ENCODE measurements at places on chromosomes 1 and 21.

DNA sequence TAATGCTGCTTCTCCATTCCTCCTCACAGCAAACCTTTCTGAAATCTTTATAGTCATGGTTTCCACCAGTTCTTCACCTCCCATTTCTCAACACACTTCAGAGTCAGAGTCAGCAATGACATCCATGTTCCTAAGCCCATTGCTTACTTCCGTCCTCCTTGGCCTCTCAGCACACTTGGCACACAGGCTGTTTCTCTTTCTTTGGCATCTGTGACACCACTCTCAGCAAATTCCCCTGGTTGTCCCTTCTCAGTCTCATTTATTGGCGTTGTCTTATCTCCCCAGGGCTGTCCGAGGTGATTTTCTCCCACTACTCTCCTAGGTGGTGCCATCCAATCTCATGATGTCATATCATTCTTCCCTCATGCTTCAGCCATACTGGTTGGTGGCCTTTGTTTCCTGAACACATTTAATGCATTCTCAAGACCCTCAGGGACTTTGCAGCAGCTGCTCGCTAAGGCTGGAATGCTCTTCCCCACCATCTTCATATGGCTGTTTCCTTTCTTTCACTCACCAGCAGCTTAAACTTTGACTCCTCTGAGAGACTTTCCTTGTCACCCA, 3.3 kb upstream of the LGALS8 start:
- DNase-seq: no peak

DNA sequence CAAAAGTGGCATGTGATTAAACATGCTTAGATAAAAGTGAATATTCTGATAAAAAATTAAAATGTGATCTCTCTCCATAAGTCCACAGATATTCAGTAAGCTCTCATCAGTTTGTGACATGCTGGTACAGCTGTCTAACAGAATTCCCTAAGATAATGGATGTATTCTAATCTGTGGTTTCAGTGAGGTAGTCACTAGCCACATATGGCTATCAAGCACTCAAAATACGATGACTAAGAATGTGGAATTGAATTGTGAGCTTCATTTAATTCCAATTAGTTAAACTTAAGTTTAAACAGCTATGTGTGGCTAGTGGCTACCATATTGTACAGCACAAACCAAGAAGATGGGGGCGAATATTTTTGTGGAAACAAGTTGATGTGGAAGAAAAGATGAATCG, 4.1 kb upstream of the REG4 start:
- DNase-seq: no peak

GRCh38 chr1:245432228-245432875, 277.6 kb downstream of the KIF26B start:
- no peak for DNase-seq

DNA sequence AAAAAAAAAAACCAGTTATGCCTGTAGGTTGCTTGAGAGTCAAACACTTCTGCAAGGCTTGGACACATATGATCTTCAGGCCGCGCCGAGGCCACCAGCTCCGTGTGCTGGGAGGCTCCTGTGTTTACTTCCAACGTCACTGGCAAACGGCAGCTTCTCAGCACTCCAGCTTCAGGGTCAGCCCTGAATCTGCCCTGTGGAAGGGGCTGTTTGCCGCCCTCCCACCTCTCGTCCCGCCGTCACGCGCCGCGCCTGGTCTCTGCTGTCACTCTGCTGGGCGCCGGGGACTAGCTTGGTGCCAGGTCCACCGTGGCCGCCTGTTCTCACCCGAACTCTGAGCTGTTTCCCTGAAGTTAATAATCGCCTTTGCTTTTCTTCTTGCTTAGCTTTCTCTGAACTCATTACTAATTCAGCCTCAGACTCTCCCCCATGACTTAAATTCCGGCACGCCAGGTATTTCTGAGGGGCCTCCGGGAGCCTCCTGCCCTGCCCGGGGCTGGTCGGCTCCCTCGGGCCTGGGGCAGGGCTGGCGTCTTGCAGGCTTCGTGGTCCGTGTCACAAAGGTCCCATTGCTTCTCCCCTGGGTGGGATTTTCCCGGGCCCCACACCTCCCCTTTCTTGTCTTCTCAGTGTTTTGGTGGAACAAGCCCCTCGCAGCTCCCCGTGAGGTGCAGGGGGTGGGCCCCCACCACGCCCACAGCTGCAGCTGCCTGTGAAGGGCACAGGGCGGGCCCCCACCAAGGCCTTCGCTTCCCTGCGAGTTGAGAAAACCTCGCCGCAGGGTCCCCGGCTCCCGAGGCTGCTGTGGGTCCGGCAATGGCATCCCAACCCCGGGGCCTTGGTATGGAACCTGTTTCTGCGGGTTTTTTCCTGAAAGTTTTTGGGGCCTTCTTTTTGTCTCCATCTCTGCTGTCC, 14.6 kb upstream of the C1orf159 start:
- no peak for DNase-seq

GRCh38 chr1:152495066-152495675, 15.4 kb upstream of the LCE5A start:
- DNase-seq: no peak

DNA sequence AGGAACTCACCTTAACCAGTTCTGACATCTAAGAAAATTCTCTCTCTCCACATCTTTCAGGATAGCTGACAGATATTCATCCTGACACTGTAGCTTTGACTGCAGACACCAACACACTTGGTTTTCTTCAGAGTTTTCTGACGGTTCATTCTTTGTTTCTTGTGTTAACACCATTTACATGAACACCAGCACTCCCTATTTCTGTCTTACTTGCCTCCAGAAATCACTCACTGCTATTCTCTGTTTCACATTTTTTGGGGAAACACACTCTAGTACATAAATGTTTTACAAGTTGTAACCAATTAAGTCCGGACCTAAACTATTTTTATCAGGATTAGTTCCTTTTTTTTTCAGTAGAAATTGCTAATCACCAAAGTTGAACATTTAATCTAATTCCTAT, 15.4 kb downstream of the FLVCR1 start:
- no peak for DNase-seq

DNA sequence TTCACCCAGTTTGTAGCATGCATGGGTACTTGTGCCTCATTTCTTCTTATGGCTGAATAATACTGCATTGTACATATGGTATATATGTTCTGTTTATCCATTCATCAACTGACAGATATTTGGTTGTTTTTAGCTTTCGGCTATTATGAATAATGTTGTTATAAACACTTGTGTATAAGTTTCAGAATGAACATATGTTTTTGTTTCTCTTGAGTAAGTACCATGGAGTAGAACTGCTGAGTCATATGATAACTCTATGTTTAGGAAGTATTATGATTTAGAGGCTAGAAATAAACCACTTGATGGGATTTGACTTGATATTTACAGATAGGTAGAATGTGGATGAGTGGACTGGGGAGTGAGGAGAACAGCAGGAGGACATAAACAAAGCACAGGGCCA, 48.6 kb downstream of the WNT2B start:
- DNase-seq: no peak

- DNase-seq: no peak
Measured at GRCh38 chr1:55320891-55321290, 105.7 kb upstream of the USP24 start.

DNA sequence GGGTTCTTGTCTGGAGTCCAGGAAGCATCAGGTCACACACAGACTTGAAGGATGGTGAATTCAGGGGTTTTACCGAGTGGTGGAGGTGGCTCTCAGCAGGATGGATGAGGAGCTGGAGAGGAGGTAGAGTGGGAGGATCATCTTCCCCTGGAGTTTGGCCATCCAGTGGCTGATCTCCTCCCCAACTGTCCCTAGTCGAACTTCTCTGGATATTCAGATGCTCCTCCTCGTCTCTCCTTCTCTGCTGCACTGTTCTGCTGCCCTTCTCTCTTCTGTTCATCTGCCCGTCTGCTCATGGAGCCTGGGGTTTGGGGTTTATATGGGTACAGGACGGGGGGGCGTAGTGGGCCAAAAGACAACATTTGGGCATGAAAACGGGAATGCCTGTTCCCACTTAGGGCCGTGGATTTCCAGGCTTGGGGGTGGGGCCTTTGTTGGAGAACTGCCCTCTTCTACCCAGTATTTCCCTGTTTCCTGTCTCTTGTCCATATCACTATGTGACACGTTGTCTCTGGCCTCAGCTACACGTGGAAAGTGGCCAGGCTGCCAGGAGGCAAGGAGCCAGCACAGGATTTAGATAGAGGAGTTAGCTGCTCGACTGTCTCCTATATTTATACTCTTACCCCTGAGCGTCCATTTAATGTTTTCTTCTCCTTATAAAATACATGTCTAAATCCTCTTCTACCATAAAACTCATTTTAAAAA, 76.7 kb downstream of the SIPA1L2 start:
- no peak for DNase-seq

- no peak for DNase-seq
Measured at GRCh38 chr1:183588827-183589226, 1.4 kb downstream of the NCF2 start.

- no peak for DNase-seq
Measured at GRCh38 chr1:194230351-194231144, 1044.1 kb upstream of the B3GALT2 start.

- peak; percentile 81 for DNase-seq
Measured at GRCh38 chr1:66262208-66262963, 271.6 kb upstream of the SGIP1 start.

GRCh38 chr1:91243171-91243570, 161.5 kb downstream of the HFM1 start:
- no peak for DNase-seq

- no peak for DNase-seq
Measured at GRCh38 chr1:18829671-18830070, 29.8 kb downstream of the TAS1R2 start.

GRCh38 chr1:23122023-23122748, 46.5 kb downstream of the LUZP1 start:
- no peak for DNase-seq

GRCh38 chr1:74689621-74690363, 16.2 kb upstream of the ERICH3 start:
- DNase-seq: peak; percentile 4

- no peak for DNase-seq
Measured at GRCh38 chr1:72649211-72649888, 367.0 kb upstream of the NEGR1 start.

- no peak for DNase-seq
Measured at GRCh38 chr1:24168245-24168644, 18.8 kb downstream of the IFNLR1 start.

GRCh38 chr1:206816390-206817287, 44.3 kb upstream of the IL10 start:
- DNase-seq: no peak

DNA sequence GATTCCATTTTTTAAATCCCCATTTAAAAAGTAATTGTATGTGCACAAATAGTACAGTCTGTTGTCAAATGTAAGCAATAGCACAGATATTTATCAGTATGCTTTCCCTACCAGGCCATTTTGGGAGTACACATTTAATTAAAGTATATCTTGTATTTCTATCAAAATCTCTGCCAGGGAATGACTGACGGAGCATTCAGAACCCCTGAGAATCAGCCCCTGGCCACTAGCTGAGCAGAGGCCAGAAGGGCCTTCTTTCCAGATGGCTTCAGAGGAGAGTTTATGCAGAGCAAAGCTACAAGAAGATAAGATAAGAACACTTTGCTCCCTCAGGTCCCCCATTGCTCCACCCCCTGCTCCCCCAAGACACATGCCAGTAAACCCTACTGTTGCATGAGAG, 99.9 kb upstream of the PROX1 start:
- DNase-seq: no peak

All from skeletal muscle cell (primary cell).